ENCODE measurements at places on chromosomes 12 and 14.

DNA sequence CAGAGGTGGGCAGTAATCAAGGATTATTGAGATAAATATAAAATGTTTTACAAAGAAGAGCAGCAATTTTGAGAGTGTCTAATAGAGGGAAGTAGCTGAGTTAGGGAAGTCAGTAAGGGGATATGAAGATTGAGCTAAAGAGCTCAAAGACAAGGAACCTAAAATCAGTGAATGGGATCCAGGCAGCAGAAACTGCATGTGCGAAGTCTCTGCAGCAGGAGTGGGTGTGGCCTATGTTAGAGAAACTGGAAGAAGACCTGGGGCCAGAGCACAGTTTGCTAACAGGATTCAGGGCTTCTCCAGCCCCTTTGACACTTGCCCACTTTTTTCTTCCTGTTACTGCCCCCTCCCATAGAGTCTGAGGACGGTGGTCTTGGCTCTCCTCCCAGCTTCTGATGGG lies 36.3 kb upstream of the PLXNC1 start:
- no peak for DNase-seq

DNA sequence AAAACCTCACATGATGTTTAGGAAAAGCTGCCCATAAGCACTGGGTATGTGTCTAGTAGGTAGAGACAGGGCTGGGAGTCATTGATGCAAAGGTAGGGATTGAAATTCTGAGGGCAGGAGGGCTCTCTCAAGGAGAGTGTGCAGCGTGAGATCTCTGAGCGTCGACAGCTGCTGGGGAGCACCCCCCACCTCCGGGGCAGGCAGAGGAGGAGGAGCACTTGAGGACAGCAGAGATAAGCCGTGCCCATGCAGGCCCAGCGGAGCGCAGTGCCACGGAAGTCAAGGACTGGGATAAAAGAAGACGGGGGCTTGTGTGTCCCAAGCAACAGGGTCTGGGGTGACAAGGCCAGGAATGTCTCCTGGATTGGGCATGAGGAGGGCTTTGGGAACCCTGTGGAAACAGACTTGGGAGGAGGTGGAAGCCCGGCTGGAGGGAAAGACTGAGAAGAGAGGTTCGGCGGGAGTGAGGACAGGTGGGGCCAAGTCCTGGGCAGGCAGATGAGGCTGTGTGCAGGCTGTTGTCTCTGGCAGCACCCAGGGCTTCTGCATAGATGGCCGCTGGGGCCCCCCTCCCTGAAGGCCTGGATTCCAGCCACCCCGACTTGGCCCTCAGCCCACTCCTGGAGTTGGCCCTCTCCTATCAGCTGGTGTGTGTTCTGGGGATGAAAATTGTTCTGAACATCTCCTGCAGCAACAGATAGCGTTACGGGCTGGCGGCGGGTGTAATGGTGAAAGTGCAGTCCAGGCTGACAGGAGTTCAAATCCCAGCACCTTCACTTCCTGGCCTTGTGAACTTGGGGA lies 1.9 kb downstream of the CACNA2D4 start:
- DNase-seq = no peak

GRCh38 chr12:101424620-101425019 lies 17.0 kb upstream of the ARL1 start:
- no peak for DNase-seq

GRCh38 chr14:64688031-64688430 lies 16.2 kb upstream of the PLEKHG3 start:
- no peak for DNase-seq

DNA sequence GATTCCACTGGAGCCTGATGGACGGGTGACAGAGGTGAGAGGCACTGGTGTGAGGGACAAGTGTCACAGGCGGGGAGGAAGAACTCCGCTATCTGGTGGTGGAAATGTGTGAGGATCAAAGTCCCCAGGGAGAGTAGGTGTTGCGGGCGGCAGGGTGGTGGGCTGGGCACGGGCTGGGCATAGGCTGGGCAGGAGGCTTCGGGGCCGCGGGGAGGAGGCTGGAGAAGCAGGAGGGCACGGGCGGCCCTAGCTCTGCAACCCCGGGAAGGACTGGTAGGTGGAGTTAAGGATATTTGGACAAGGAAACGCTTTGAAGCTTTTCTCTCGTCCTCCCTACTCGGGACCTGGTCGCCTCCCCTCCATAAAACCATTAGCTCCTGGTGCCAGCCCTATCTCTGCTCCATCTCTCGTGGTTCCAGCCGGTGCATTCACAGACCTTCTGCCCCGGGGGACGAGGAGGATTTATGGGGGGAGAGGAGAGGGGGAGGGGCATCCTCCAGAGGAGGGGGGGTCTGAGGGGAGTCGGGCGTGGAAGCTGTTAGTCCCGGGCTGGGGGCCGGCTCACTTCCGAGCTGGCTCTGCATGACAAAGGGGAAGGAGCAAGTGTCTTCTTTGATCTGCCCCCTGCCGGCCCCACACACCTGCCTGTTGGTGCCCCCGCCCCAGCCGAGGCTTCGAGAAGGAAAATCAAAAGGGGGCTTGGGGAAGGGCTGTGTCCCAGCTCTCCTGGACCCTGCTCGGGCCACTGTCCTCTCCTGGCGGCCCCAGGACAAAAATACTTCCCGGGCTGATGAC lies 504 bp downstream of the WNT5B start:
- DNase-seq = peak; percentile 3

- peak; percentile 78 for DNase-seq
Measured at GRCh38 chr14:101876555-101876938, 87.8 kb upstream of the DYNC1H1 start.

DNA sequence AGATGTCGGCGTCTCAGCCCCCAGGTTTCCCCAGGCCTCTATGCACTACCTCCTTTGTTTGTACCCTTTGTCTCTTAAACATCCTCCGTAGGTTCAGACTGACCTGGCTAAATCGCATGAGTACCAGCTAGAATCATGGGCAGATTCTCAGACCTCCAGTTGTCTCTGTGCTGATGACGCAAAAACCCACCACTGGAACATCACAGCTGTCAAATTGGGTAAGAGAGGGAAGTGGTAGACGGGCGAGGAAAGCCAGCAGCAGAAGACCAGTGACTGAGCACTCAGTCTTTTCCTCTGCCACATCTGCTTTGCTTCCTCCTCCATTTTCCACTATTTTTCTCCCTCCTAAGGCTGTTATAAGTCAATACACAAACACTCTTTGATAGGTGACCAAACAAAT lies 29.7 kb downstream of the A2ML1 start:
- DNase-seq = no peak

- DNase-seq = no peak
Measured at GRCh38 chr12:57607958-57608663, 3.1 kb upstream of the ARHGEF25 start.

- DNase-seq = peak; percentile 6
Measured at GRCh38 chr12:70719672-70720420, 82.6 kb upstream of the PTPRB start.

DNA sequence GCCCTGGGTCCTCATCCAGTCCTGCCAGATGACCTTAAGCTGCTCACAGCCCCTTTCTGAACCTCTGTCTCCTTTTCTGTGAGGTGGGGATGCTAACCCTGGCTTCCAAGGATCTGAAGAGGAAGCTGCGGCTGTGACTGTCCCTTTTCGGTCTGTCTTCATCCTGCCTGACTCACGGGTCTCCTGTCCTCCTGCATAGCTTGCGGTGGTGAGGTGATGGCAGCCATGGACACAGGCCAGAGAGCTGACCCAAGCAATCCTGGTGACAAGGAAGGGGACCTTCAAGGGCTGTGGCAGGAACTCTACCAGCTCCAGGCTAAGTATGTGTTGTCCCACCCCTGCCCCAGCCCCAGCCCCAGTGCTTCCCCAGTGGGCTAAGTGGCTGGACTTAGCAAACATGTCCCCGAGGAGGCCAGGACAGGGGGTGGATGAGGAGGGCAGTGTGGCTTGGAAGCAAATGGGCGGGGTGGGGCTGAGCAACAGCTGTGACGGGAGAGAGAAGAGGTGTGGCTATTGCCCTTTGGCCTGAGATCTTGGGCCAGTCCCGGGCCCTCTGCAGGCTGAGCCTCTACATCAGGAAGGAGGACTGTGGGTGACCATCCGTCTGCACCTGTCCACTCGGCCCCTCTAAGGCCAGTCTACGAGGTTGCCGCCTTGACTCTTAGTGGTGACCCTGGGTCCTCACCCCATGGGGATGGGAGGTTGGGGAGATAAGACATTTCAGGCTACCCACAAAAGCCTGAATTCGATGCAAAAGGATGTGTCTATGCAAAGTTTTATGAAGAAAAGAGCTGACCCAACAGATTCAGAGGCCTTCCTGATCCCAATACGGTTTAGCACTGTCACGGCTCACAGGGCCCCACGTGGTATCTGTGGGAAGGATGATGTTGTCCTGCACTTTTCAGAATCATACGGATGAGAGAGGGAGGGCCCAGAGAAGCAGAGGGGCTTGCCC lies 1.1 kb downstream of the CCDC197 start:
- no peak for DNase-seq

DNA sequence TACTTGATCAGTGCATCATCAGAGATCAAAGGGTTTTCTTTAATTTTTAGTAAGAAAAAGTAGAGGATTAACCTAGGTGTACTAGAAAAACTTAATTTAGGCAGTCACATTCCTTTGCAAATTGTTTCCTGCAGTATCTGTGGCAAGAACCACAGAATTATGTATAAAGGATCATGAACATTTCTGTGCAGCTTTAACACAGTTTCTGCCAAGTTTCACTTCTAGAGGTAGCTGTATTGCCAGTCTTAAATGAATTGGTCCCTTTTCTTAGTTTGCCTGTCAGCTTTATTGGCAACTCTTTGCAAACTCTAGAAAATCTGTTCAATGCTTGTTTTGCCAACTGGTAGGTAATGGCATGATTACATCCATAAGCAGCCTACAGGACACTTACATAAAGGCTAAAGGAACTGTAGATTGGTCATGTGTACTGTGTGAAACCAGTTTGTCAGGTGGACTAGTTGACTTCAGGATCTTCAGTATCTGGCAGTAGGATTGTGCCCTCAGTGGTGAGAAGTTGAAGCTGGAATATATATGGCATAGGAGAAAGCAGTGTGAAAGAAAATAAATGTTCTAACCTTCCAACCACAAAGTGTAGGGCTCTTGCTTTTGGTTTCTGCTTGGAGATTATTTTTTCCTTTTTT lies 75.9 kb downstream of the TTLL5 start:
- DNase-seq = no peak

DNA sequence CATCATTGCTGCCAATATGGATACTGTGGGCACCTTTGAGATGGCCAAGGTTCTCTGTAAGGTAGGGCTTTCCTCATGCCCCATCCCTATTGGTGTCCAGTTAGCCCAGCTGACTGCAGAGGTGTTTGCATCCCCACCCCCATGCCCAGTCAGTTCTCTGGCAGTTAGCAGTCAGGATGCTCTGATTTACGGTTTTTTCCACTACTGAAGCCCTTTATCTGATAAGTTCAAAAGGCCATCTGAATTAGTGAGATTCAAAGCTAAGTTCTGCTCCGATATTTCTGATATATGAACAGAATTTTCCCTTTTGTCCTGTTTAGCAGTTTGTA lies 773 bp downstream of the GMPR2 start:
- no peak for DNase-seq

DNA sequence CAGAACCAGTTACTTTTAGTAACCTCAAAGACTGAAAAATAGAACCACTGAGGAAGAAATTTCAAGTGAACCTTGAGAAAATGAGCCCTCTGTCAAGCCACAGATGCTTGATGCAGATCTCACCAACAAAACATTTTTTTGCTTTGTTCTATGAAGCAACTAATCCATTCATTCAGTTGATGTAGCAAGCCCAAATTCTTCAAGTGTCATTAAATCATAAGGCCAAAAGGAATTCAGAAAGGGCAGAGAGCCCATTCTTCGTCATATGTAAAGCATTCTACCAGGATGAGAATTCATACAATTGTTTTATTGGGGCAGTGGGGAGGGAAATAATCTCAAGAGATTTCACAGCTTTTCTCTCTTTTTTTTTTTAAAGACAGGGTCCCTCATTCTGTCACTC lies 218.0 kb upstream of the RGS6 start:
- DNase-seq = no peak

DNA sequence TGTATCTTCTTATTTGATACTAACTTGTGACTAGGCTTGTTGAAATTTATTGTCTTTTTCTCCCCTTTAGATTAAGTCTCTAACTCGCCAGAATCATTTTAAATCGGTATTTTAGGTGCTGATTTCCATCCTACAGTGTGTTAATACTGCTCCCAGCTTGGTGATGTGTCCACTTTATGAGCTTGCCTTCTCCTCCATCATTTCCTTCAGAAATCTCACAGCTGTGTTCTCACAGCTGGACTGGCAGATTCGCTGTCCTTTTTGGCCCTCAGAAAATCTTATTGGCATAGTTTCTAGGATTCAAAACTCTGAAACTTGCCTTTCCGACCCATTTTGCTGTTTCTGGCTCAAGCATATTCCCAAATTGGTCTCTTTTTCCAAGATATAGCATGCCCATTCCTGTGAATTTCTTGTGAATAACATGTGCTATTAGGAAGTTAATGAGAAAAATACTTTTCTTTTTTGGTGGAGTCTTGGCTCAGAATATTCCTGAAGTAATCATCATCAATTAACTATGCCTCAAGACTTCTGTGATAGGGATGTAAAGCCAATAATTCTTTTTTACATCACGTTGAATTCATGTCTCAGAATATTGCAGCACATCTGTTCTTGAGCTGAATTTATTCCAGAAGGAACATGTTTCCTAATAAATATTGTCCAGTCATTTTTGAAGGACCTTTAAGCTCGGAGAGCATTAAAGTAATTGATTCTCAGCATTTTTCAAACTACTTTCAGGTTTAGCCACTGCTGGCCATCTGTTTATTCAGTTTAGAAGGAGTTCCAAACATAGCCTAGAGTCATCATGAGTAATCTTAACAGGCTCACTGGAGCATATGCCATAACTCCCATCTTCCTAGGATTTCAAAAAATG lies 50.0 kb upstream of the USP44 start:
- no peak for DNase-seq

DNA sequence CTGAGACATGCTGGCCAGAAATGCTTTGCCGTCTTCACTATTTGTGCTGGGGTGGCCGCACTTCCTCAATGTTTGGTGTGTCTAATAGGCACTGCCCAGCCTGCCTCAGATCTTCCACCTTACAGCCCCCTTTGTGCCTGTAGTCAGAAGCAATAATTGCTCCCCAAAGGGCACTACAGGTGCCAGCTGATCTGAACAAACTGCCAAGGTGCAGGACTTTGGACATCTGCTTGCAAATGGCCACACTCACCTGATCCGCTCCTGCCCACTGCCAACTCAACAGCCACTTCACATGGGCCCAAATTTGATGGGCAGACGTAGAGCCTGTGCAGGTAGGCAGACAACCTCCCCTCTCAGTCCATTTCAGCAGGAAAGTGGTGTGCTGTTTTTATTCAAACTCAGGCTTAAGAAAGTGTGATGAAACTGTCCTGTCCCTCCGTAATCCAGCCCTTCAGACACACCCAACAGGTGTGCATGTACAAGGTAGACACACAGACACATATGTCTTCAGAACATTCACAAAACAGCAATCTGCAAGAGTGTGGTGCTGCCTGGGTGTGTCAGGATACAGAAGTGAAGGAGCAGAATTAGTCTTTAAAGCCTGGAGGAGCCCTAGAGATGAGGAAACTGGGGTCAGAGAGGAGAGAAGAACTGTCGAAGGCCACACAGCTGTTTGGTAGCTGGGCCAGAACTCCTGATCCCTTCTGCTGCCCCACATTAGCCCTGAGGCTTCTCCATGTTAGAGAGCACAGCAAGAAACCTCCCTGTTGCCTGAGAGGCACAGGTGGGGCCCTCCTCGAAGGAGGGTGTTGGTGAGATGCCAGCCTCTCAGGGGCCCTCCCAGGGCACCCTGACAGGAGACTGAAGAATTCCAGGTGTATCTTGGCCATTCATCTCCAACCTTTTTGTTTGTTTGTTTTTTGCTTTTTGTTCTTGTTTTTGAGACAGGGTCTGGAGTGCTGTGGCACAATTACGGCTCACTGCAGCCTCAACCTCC lies 4.4 kb upstream of the KRT75 start:
- DNase-seq = no peak

All from activated naive CD4-positive, alpha-beta T cell treated with Interleukin-2 at 50 U/mL for 16 hours (primary cell).